ENCODE measurements at places on chromosomes 5 and 9.

DNA sequence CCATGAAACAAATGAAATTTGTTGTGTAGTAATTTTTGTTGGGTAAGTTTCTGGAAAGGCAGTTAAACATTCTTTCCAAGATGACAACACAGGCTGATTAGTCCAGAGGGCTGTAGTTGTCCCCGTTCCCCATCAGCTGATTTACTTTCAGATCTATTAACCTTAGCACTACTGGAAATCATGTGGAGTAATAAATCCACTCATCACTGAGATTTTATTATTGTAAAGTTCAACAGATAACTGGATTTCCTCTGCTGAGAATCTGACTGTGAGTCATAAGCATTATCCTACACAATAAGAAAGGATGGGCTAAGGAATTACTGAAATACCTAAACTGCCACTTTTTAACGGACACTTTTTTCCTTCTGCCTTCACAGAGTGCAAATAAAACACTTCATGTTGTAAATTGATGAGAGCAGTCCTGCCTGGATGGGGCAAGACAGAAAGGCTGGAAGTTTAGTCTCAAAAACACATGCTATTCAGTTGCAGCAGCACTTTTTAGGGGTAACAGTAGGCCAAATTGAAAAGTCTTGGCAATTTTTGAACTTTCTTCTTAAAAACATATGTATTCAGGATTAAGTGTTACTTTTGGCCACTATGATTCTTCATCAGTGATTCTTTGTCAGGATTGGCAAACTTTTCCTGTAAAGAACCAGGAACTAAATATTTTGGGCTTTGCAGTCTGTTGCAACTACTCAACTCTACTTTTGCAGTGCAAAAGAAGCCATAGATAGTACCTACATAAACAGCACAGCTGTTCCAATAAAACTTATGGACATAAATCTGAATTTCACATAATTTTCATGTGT is 7.0 kb downstream of the STOM start:
- DNase-seq = peak; percentile 59

- DNase-seq = no peak
Measured at GRCh38 chr5:103589357-103589756, 26.8 kb upstream of the NUDT12 start.

DNA sequence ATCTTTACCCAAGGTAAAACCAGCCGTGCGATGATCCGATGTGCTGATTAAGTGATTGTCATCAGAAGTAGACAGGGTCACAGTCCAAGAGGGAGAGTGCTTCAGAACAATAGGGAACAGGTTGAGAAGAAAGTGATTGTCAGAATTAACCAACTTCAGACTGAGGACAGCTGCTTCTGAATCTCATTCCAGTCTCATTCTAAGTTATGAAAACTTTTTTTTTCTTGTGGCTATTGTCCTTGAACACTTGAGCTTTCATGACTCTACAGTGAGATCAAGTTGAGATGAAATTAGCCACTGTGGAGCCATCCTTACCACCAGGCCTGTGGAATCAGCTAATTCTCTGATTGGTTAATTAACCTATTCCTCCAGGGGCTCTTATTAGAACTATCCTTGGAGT is 159.9 kb upstream of the WWC1 start:
- DNase-seq = no peak

DNA sequence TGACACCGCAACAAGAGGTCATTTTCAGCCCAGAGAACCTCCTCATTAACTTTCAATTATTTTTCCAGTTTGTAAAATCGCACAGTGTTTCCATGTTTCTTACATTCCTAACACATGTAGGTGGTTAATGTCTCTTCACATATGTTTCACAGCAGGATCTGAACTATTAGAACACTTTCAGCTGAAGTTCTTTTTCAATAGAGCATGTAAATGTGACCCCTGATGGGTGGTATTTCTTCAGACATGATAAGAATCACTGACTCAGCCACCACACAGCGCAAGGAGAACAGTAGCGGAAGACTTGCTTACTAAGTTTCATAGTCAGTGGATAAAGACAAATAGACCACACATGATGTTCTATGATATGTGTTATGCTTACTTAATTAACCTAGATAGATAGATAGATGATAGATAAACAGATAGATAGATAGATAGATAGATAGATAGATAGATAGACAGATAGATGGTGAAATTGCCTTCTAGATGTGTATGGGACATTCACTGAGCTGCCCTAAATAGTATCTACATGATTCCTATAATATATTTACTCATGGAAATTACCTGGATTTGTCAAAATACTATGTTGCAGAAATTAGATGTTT is 1992.1 kb upstream of the NUDT12 start:
- DNase-seq = no peak

GRCh38 chr9:136543830-136544547 is 1.9 kb downstream of the NOTCH1 start:
- DNase-seq = no peak

DNA sequence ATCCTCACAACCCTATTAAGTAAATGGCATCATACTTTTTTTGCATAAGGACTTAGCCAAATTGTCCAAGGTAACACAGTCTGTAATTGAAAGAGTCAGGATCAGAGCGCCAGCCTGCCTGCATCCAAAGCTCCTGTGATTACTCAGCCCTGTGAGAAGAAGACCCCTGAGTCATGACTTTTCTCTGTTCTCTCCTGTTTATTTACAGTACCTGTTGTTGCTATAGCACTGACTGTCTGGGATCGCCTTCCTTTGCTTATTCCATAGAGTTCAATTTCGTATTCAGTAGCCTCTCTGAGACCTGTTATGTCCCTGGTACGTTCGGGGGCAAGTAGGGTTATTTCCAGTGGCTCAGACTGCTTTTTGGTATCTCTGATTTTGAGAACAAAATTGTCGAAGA is 71.8 kb downstream of the TNC start:
- DNase-seq = no peak

GRCh38 chr5:139880416-139881142 is 85.0 kb downstream of the PSD2 start:
- DNase-seq = no peak

GRCh38 chr9:98341157-98342097 is 86.0 kb upstream of the TBC1D2 start:
- no peak for DNase-seq

- DNase-seq = no peak
Measured at GRCh38 chr5:116559673-116560164, 14.9 kb downstream of the SEMA6A start.

- DNase-seq = peak; percentile 71
Measured at GRCh38 chr5:72658761-72659540, 151.7 kb upstream of the ZNF366 start.

DNA sequence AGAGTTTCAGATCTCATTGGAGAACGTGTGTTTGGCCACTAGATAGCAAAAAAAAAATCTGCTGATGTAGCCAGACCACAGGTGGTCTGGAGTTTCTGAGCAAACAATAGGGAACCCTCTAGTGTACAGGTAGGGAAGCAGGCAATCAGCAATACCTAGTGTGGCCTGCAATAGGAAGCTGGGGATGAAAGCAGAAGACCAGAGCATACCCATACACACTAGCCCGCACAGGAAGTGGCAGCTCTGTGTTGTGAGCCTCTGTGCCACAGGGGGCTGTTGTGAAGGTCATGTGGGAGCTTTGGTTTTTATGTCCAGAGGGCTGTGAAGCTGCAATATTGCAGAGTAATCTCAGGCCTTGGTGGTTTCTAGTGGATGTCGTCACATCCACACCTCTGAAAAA is 81.2 kb downstream of the MTAP start:
- DNase-seq = no peak

GRCh38 chr9:38390442-38390841 is 2.1 kb upstream of the ALDH1B1 start:
- no peak for DNase-seq

- DNase-seq = no peak
Measured at GRCh38 chr5:87627363-87627762, 214.6 kb upstream of the CCNH start.

- no peak for DNase-seq
Measured at GRCh38 chr5:135244620-135245021, 154.4 kb downstream of the MACROH2A1 start.

DNA sequence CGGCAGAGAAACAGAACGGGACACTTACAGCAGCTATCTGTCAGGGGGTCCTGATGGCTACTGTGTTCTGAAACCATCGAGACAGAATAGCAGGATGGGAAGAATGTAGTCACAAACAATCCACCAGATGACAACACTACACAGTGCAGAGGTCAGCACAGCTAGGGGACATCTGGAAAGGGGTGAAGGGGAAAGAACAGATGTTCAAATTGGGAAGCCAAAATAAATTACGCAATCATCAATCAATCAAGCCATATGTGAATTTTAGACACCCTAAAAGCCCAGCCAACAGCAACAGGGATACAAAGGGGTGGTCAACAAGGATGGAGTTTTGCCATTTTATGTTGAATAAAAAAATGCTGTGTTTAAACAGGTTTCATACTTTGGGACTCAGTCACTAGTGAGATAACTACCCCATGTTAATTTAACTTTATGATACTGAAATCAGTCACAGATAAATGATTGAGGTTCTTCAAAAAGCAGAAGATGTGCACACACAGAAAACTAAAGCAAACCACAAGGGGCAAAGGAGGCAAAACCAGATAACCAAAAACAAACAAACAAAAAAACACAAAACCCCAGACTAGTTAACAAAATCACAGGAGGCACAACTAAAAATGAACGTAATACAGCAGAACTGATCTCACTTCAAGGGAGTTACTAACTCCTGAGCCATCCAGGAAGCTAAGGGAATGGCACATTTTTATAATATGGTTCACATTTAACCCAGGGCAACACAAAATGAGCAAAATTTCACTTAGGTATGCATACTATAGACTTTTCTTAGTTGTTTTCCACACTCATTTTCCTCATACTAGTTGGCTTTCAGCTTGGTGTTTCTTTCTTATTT is 65.9 kb downstream of the HABP4 start:
- DNase-seq = peak; percentile 36

DNA sequence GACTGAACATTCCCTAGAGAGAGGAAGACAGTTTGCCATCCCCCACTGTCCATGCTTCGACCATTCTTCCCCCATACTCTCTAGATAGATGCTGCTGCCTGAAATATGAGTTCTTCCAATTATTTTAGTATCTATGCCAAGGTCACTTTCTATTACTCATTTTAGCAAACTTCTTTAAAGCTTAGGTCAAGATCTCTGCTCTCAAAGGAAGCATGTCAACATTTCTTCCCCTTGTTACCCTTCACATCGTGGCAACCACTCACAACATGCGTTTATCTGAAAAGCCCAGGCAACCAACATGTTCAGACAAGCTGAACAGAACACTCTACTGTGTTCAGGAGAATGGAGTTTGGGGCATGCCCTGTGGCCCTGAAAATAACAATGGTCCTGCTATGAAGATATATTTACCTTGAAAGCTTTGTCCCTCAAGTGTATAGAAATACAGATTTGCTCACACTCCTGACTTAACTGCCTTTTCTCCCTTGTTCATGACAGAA is 138.4 kb upstream of the KIF2A start:
- no peak for DNase-seq

- peak; percentile 17 for DNase-seq
Measured at GRCh38 chr5:111737716-111738115, 19.3 kb downstream of the NREP start.

- DNase-seq = peak; percentile 74
Measured at GRCh38 chr5:60843936-60844905, at the start of gene ELOVL7. Gene ELOVL7 (minus strand): TSS chr5:60844269. CDS start chr5:60787397, 56,872 bp downstream.

GRCh38 chr5:78751872-78752271 is 103.3 kb upstream of the LHFPL2 start:
- DNase-seq = no peak

- DNase-seq = no peak
Measured at GRCh38 chr5:131396015-131396414, 132.2 kb downstream of the CDC42SE2 start.

DNA sequence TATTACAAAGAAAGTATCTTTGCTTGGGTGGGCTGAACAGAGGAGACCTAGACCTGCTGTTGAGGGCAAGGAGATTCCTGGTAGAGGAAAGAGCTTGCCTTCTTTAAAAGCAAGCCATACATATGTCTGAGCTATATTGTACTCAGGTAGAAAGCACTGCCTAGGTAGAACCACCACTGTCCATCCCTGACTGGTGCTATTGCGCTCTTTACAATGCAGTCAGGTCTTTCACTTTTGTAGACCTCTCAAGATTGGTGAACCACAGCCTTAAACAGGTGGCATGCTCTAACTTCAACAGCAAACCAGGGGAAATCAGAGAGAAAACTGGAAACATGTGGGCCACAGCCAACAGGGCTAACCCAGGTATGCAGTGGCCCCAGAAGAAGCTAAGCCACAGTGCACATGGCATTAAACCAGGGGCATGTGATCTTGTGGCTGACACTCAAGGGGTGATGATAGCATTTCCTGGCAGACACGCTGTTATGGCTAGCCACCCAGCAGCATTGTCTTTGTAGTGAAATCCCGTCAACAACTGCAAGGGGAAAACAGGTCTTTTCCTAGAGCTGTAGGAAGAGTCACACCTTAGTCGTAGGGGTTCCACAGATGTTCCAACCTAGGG is 253.9 kb upstream of the PCSK5 start:
- DNase-seq = no peak

DNA sequence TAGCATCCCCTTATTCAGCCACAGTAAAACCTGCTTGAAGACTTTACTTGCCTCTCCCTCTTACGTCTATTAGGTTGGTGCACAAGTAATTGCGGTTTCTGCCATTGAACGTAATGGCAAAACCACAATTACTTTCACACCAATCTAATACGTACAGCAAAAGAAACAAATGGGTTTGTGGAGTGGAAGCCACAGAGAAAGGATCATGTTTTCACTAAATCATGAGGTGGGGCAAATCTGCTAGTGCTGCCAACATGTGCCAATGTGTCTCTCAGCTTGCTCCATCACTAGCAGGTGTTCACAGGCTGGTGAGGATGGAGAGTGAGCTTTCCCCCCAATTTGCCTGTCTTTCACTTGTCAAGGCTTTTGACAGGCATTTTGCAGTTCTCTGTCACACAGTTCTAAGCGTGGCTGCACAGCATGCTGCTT is 15.9 kb downstream of the DMAC1 start:
- no peak for DNase-seq

DNA sequence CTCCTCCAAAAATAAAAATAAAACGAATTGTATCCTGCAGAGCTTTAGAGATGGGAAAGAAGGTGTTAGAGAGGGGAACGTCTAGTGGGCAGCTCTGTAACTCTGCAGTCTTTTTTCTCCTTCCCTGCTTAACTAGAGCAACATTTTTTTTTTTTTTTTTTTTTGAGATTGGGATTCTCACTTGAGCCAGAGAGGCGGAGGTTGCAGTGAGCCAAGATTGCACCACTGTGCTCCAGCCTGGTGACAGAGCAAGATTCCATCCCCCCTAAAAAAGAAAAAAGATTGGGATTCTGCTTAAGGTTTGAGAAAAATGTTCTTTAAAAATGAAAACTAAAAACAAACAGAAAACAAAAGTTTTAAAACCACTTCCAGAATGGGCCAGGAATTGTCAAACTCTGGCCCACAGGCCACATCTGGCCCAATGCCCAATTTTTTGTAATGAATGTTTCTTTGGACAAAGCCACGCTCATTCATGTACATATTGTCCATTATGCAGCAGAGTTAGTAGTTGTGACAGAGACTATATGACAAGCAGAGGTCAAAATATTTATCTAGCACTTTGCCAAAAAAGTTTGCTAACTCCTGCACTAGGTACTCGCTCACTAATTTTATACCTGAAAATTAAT is 98.5 kb downstream of the ZCCHC7 start:
- no peak for DNase-seq

GRCh38 chr9:122127396-122127798 is 32.2 kb downstream of the NDUFA8 start:
- DNase-seq = no peak
